ENCODE measurements at places on chromosomes 1 and 21.

GRCh38 chr1:212257157-212257556, 28.1 kb upstream of the PPP2R5A start:
- DNase-seq = no peak

DNA sequence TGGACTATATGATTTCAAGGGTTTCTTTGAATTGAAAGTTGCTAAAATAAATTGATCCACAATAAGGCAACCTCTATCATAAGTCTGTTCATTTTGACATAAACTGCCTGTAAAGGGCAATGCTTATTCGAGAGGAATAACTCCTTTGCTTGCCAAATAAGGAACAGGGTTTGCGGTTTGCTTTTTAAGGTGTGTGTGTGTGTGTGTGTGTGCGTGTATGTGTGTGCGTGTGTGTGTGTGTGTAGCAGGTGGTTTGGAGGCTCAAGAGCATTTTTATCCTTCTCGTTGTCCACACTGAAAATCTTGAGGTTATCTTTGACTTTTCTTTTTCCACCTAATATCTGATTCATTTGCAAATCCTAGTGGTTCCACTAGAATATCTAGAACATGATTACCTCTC, 13.1 kb upstream of the NGF start:
- no peak for DNase-seq

- no peak for DNase-seq
Measured at GRCh38 chr1:17176306-17177061, 28.4 kb upstream of the PADI1 start.

- DNase-seq = no peak
Measured at GRCh38 chr21:38927776-38928175, 122.0 kb downstream of the ETS2 start.

- no peak for DNase-seq
Measured at GRCh38 chr1:204831186-204831585, 39.5 kb upstream of the NFASC start.

DNA sequence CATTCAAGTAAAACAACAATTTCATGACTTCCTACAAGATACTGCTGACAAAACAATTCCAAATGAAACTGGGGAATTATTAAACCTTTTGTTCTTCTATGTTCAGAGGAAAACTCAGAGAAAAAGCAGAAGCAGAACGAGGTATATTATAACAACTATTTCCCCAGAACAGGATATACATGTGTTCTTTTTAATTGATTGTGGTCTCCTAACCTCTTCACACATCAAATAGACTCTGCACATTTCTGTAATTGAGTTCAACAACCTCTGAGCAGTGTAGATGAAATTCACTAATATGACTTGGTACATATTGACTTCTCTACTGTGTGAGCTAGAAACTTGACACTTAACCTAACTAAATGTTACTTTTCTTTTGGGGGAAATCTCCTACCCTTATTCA, 584.2 kb downstream of the NEGR1 start:
- no peak for DNase-seq

GRCh38 chr1:202619505-202619904, 90.7 kb downstream of the SYT2 start:
- DNase-seq = no peak

GRCh38 chr1:37732111-37732780, 32.7 kb downstream of the EPHA10 start:
- DNase-seq = no peak

DNA sequence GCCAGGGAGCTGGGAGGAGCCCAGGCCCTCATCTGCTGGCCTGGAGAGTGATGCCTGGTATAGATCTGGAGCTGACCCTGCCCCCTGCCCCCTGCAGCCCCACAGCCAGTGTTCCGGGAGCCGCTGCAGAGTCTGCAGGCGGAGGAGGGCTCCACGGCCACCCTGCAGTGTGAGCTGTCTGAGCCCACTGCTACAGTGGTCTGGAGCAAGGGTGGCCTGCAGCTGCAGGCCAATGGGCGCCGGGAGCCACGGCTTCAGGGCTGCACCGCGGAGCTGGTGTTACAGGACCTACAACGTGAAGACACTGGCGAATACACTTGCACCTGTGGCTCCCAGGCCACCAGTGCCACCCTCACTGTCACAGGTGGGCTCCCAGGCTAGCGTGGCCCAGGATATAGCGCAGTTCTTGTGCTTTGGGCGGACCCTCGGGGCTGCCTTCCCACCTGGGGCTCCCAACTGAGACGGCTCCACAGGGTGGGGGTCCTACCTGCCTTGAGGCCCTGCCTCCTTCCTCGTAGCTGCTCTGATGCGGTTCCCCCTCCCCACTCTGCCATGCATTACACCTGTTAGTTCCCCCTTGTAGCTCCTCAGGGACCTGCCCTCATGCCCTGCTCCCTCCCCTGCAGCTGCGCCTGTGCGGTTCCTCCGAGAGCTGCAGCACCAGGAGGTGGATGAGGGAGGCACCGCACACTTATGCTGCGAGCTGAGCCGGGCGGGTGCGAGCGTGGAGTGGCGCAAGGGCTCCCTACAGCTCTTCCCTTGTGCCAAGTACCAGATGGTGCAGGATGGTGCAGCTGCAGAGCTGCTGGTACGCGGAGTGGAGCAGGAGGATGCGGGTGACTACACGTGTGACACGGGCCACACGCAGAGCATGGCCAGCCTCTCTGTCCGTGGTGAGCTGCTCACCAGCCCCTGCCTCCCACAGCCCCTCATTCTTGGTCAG, 98.7 kb downstream of the OBSCN start:
- DNase-seq = no peak

DNA sequence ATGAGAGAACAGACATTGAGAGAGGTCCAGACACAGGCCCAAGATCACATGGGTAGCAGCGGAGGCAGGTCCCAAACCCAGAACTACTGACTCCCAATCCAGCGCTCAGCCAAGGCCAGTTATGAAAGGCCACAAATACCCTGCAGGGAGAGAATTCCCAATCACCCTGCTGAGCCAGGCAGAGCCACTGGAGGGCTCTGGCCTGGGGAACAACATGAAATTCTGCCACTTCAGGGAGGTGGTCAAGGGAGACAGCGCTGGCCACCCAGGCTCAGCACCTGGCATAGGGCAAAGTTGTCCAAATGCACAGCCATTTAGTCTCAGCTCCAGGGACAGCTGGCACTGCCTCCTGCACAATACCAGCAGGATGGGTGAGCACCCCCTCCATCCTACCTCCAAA, 27.5 kb downstream of the SLC9A1 start:
- no peak for DNase-seq

GRCh38 chr1:16340673-16341072, 11.6 kb downstream of the FBXO42 start:
- DNase-seq = no peak

DNA sequence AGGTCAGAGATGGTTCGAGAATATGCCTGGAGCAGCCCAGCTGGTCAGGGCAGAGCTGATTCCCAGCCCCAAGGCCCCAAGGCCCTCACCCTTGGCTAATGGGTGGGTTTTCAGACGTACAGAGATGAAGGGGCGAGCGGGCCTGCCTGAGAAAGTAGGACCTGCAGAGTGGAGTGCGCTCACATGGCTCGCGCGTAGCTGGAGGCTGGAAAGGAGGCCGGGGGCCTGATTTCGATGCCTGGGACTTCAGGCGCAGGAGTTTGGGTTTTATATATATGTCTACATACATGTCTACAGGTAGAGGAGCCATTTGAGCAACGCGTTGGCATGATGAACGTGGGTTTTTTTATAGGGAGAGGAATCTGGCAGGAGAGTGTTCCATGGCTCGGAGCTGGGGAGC, 8.9 kb downstream of the COQ8A start:
- no peak for DNase-seq

- DNase-seq = no peak
Measured at GRCh38 chr1:205232127-205232820, 4.5 kb downstream of the TMCC2 start.

- DNase-seq = no peak
Measured at GRCh38 chr1:224205438-224205840, 22.4 kb downstream of the DEGS1 start.

DNA sequence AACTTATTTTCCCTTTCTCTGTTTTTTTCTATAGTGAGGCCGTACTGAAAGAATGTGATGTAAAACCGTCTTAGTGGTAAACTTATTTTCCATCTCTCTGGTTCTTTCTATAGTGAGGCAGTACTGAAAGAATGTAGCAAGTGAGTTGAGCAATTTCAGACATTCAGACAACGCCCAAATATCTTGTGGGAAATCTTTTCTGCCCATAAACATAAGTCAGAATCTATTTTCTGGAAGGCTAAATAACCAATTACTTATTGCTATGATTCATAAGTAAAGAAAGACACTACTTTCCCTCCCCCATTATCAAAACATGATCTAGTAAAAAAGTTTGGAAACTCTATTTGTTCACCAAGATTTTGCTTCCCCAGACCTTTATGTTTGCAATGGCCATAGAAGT, 18.8 kb upstream of the SCCPDH start:
- no peak for DNase-seq

DNA sequence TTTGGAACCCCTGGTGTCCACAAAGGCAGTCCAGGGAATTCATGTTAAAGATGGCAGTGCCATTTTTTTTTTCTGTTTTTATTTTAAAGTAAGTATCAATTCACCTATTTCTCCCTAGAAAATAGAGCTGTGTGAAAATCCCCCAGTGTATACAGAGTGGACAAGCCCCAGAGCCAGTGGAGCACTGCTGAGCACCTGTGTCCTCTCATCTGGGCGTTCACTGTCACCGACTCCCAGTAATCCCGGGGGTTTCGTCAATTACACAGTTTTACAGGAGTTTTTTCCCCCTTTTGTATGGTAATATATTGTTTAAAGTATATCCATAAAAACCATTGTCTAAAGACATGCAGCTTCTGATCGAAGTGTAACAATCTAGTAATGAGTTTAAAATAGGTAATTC, 175.8 kb downstream of the SDCCAG8 start:
- no peak for DNase-seq

- no peak for DNase-seq
Measured at GRCh38 chr1:80305466-80305865, 1298.9 kb upstream of the ADGRL4 start.

DNA sequence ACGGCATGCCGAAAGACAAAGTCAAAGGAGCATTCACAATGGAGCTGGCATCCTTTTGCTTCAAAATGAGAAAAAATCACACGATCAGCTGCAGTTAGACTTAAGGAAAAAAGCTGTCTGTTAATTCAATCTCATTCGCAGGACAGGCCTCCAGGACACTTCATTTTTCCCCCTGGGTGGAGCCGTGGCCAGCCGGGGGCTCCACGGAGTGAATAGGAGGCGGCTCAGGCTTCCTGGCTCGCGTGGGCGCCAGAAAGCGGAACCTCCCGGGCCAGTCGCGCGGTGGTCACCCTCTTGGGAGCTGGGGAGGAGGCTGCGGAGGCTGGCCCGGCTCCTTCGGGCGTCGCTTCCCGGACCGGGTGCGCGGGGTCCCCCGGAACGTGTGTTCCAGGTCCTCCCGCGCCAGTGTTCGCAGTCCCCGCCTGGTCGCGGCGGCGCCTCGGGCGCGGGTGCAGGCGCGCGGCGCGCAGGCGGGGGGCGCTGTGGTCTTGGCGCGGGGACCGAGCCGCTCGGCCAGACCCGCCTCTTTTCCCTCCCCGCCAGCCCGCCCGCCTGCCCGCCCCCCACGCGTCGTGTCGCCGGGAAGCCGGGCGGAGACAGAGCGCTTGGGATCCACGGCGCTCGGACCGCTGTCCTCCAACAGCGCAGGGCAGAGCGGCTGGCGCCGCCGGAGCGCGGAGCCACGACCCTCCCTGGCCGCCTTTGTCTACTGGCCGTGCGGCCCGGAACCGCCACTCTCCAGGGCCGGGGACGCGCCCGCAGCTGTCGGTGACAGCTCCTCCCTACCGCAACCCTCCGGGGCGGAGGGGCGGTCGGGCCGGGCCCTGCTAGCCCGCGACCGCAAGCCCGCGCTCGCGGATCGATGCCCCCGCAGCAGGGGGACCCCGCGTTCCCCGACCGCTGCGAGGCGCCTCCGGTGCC, at the start of gene RHOU:
Gene RHOU, plus strand, starts transcription at position 599 of the 921 bp plus-strand sequence. Its CDS starts 264 bp downstream, at position 863.
- no peak for DNase-seq

DNA sequence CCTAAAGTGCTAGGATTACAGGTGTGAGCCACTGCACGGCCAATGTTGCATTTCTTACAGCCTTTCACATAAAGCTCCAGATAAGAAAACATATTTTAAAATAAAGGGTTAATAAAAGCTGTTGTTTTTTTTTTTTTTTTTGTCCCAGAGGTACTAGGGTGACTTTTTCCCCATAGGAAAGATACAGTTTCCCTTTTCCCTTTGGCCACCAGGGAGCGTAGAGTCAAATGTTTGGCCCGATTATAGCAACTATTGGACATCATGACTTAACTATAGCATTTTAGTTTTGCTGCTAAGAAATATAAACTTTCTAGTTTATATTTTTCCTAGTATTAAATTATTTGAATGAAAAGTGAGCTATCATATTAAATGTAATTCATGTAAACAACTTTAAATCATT, 31.4 kb downstream of the GRIK3 start:
- DNase-seq = no peak

GRCh38 chr1:17892225-17892624, 137.1 kb downstream of the ACTL8 start:
- peak; percentile 43 for DNase-seq

DNA sequence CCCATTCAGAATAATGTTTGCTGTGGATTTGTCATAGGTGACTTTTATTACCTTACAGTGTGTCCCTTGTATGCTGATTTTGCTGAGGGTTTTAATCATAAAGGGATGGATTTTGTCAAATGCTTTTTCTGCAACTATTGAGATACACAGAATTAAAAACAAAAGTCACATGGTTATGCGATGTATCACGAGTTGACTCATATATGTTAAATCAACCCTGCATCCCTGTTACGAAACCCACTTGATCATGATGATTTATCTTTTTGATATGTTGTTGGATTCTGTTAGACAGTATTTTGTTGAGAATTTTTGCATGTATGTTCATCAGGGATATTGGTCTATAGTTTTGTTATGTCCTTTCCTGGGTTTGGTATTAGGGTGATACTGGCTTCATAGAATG, 10.7 kb upstream of the OR2T34 start:
- DNase-seq = no peak

GRCh38 chr1:233379869-233380438, 52.4 kb downstream of the MAP3K21 start:
- DNase-seq = no peak

- DNase-seq = no peak
Measured at GRCh38 chr1:77976433-77977076, 2.3 kb downstream of the FUBP1 start.

- DNase-seq = peak; percentile 80
Measured at GRCh38 chr1:227372726-227373130, 54.4 kb upstream of the CDC42BPA start.

DNA sequence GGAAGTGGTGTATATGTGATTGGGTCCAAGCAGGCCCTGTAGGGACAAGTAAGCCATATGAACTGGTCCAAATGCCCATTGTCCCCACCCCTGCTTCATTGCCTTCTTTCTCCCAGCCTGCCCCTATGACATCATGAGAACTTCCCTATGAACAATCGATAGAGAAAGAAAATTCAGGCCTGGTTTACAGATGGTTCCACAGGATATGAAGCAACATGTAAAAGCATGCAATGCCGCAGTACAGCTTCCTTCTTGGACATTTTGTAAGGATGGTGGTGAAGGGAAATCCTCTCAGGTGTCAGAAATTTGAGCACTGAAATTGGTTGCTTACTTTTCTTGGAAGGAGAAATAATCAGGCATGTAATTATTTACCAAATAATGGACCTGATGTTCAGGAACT, 581.7 kb downstream of the MRPL39 start:
- no peak for DNase-seq

- no peak for DNase-seq
Measured at GRCh38 chr1:206828765-206829164, 36.7 kb upstream of the IL20 start.
